ENCODE measurements at places on chromosomes 3 and 15.
A peak's percentile ranks its signal among the peaks of the same experiment; 100 is the strongest.

GRCh38 chr3:133211449-133211848 lies 173.3 kb downstream of the TMEM108 start:
- no peak for DNase-seq

DNA sequence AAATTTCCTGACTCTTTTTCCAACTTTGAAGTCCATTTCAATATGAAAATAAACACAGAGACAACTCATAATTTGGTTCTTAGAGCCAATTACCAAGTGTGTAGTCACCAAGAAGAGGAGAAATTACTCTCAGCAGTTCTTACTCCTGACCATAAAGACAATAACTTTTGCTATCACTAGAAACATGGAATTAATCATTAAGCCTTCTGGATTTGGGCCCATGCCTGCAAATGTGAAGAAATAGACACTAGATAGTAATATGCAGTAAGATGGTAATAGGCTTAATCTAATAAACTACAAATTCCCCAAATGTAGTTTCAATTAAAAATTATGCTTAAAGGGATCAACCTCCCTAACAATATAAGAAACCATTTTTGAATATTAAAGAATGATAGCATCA lies 185.1 kb upstream of the AGTR1 start:
- no peak for DNase-seq

GRCh38 chr3:10753964-10754363 lies 62.1 kb upstream of the SLC6A11 start:
- DNase-seq: peak; percentile 33

DNA sequence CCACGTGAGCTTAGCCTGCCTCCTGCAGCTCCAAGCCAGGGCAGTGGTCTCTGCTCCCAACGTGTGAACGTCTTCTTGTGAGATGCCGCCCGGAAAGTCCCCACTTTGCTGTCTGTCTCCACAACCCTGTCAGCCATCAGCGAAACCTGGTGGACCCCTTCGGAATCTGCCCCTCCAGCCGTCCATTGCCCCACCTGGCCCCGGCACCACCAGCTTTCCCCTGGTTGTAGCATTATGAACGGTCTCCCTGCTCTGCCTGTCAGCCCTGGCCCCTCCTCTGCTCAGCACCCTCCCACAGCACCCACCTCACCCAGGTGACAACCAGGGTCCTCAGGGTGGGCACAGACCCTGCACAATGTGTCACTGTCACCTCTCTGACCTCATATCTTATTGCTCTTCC lies 71.1 kb downstream of the HMCES start:
- no peak for DNase-seq

GRCh38 chr3:38268087-38268486 lies 2.5 kb downstream of the SLC22A13 start:
- no peak for DNase-seq

DNA sequence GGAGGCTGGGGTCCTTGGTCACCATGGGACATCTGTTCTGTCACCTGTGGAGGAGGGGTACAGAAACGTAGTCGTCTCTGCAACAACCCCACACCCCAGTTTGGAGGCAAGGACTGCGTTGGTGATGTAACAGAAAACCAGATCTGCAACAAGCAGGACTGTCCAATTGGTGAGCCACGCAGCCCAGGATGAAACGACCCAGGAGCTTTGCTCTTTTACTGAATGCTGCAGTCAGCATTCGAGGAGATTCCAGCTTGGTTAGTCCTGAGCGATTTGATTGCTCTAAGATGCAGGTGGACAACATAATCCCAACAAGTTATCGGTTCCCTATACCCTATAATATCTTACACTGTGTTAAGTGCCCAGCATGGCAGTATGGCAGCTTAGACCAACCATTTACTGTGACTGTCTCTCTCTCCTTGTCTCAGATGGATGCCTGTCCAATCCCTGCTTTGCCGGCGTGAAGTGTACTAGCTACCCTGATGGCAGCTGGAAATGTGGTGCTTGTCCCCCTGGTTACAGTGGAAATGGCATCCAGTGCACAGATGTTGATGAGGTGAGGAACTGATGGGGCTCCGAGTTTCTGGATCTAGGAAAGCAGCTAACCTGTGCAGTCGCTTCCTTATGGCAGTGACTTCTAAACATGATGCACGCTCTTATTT lies 7.8 kb downstream of the THBS1 start:
- DNase-seq: no peak

Data from Caki2 (cell line).